Stimulated activated CD4-positive, alpha-beta T cell treated with anti-CD3 and anti-CD28 coated beads, Interleukin-4, amount 100 ng/mL, for 4 hours (primary cell): ENCODE measurements at places on chromosomes 2 and 18.

GRCh38 chr2:224517963-224518362, 67.2 kb downstream of the CUL3 start:
- no peak for DNase-seq

GRCh38 chr2:9331704-9332103, 91.6 kb downstream of the ITGB1BP1 start:
- DNase-seq: no peak

DNA sequence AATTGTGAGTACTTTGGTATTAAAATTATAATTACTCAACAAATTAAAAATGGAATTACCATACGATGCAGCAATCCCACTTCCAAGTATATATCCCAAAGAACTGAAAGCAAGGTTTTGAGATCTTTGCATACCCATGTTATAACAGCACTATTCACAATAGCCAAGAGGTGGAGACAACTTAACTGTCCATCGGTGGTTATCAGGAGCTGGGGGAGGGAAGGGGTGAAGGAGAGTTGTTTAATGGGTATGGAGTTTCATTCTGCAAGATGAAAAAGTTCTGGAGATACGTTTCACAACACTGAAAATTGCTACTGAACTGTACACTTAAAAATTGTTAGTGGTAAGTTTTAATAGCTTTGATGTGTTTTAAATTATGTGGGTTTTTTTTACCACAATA, 25.7 kb downstream of the RAB10 start:
- no peak for DNase-seq

GRCh38 chr2:18820966-18821365, 231.6 kb upstream of the NT5C1B start:
- no peak for DNase-seq

GRCh38 chr2:30584116-30584515, 137.1 kb downstream of the LCLAT1 start:
- DNase-seq: no peak

- DNase-seq: no peak
Observed at GRCh38 chr2:207616185-207616584, 9.0 kb downstream of the METTL21A start.

GRCh38 chr18:46331316-46331715, 227.1 kb downstream of the HAUS1 start:
- DNase-seq: no peak

DNA sequence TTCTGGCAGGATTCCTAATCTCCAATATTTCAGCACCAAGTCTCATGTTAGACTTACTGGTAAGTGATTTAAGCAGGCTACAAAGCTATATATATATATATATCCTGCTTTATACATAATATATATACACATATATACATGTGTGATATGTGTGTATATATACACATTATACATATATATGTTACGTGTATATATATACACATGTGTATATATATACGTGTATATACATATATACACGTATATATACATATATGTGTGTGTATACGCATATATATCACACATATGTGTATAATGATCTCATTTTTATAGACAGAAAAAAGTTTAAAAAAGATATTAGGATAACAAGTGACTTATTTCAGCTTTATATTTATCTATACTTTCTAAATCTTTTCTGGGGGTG, 41.6 kb downstream of the MEMO1 start:
- no peak for DNase-seq

DNA sequence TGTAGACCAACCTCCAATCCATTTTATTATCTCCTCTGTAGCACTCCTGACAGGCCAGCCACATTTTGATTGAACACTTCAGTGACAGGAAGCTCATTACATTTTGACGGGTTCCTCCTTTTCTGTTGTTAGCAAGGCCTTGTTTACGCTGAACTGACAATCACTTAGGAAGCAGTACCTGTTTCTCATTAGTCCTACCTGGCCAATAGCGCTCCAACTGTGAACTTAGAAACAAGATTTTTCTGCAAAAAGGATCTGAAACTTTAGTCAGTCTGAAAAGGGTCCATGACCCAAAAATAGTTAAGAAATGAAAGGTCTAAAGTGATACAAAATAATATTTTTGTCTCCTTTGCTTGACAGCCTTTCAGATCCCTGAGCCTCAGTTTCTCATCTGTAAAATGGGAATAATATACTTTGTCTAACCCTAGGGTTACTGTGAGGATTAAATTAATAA, 119.6 kb upstream of the MSTN start:
- DNase-seq: no peak

- peak; percentile 21 for DNase-seq
Observed at GRCh38 chr2:110674620-110675555, 3.0 kb downstream of the BUB1 start.

GRCh38 chr2:160096409-160096808, 34.0 kb upstream of the PLA2R1 start:
- no peak for DNase-seq

DNA sequence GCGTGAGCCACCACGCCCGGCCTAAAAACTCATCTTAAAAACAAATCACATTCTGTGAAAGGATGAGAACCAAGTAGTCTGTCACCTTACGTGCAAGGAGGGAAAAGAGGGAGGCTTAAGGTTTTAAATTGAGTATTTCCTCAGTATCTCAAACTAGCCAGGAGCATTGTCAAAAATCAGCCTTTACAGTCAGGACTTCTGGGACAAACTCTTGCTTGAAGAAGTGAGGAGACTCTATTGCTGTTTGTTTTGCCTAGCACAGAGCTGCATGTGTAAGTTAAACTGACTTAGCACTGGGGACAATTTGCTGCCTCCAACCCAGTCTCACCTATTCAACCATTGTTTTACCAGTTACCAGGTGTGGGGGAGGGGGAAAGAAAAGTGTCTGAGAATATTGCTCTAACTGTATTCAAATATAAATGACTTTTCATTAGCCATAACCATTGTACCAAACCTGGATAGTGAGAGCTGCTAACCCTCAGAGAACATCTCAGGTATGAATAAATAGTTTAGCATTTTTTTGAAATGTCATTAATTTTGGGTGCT, 3.6 kb downstream of the INO80D start:
- DNase-seq: no peak
